Spinal cord (tissue), 10 donors: ENCODE measurements at places on chromosomes 4 and X. TPM values are rescaled to one million over a fixed set of nuclear protein-coding genes. Genes with fewer than 3 reads are reported as not detected.
A peak's percentile ranks its signal among the peaks of the same experiment; 100 is the strongest.

TMSB15C gene
- total RNA-seq = 12.8 TPM

EPGN gene
- 14.2 TPM for total RNA-seq

ATP6AP1 gene
- total RNA-seq = 62.8 TPM

UXT gene
- total RNA-seq = 55.4 TPM

EGFL6 gene
- total RNA-seq = 21.9 TPM

DNA sequence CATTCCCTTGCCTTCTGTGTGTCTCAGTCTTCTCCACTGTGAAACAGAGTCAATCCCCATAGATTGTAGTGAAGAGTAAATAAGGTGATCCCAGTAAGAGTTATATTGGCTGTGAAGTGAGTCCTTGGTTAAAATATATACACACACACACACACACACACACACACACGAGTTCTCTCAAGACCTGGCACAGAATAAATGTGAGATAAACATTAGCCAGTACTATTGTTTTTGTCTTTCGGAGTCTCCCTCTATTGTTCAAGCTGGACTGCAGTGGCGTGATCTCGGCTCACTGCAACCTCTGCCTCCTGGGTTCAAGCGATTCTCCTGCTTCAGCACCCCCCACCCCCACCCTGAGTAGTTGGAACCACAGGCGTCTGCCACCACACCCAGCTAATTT lies 44.8 kb upstream of the FAM156A start:
- H3K27me3 ChIP-seq = peaks cover 15% of the 10 kb centered on the region
- H3K27ac ChIP-seq = no peak overlapping the region
- peaks cover 26% of the 10 kb centered on the region for H3K4me1 ChIP-seq
- no peak for DNase-seq

DNA sequence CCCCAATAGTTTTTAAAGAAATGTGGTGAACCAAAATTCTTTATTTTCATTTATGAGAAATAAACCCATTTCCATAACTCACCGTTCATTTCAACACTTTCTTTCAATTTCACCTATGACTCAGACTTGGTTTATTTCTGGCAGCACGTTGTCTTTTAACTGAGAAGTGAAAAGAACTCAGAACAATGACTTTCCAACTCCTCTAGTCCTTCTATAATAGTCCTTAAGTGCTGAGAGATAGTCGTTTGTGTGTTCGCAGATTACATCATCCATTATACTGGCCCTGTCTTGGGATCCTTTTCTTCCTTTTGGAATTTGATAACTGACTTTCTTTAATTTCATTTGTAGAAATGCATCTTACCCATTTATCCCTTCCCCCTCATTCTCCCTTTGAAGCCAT lies 113.6 kb downstream of the GLUD2 start:
- DNase-seq = no peak
- H3K27ac ChIP-seq = no peak overlapping the region
- no peak overlapping the region for H3K4me3 ChIP-seq
- no peaks in the 10 kb centered on the region for H3K27me3 ChIP-seq
- no peaks in the 10 kb centered on the region for H3K36me3 ChIP-seq

DNA sequence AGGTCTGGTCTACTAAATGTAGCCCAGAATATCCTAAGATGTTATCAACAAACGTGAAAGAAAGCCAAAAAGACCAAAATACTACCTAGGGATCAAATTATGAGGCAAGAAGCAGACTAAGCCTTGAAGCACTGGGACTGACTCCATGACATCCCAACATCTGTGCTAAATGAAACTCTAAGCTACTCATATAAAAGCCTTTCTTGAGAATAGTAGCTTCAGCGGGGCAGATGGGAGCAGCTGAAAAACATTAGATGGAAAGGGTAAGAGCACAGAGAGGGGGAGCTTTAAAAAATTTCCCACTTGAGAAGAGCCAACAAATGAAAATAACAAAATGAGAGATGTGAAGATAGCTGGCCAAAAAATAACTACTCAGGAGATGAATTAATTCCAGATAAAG lies 81.7 kb downstream of the MAD2L1 start:
- no peaks in the 10 kb centered on the region for H3K27me3 ChIP-seq
- no peak overlapping the region for H3K4me3 ChIP-seq
- DNase-seq = no peak
- no peak overlapping the region for H3K27ac ChIP-seq
- H3K36me3 ChIP-seq = no peaks in the 10 kb centered on the region
- no peaks in the 10 kb centered on the region for H3K4me1 ChIP-seq

GRCh38 chr4:110454441-110454840 lies 21.5 kb upstream of the ENPEP start:
- H3K4me1 ChIP-seq = no peaks in the 10 kb centered on the region
- H3K36me3 ChIP-seq = no peaks in the 10 kb centered on the region
- no peak overlapping the region for H3K4me3 ChIP-seq
- H3K27ac ChIP-seq = no peak overlapping the region
- no peaks in the 10 kb centered on the region for H3K27me3 ChIP-seq

GRCh38 chr4:150033081-150033480 lies 45.2 kb upstream of the DCLK2 start:
- no peak overlapping the region for H3K4me3 ChIP-seq
- no peaks in the 10 kb centered on the region for H3K36me3 ChIP-seq
- no peaks in the 10 kb centered on the region for H3K27me3 ChIP-seq

DNA sequence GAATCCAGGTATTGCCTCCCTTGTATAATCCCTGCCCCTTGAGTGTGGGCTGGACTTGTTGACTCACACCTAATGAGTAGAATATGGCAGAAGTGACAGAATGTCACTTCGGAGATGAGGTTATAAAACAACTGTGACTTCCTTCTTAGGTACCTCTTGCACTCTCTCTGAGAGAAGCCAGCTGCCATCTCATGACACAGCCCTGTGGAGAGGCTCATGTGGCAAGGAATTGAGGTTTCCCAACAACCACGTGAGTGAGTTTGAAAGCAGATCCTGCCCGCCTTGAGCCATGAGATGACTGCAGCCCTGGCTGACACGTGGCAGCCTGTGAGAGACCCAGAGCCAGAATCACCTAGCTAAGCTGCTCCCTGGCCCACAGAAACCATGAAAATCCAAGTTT lies 13.5 kb downstream of the ASB11 start:
- peaks cover 2% of the 10 kb centered on the region for H3K27me3 ChIP-seq
- no peaks in the 10 kb centered on the region for H3K36me3 ChIP-seq
- no peak for DNase-seq

- no peaks in the 10 kb centered on the region for H3K36me3 ChIP-seq
- no peak overlapping the region for H3K4me3 ChIP-seq
- no peaks in the 10 kb centered on the region for H3K4me1 ChIP-seq
Observed at GRCh38 chr4:94346541-94346940, 3.9 kb upstream of the HPGDS start.

DNA sequence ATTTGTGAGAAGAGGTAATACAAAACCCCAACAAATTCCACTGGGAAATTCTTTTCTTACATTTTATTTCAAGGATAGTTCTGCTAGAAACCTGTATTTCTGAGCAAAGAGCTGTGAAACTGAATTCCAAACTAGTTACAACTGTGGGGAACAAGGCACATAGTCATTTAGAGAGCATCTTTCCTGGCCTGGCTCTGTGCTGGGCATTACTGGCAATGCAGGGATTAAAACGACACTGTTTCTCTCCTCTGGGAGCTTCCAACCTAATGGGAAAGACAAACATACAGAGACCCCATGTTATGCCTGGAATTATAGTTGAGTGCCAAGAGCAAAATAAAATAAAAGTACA lies 36.5 kb downstream of the SUPT20HL1 start:
- peaks cover 29% of the 10 kb centered on the region for H3K27me3 ChIP-seq
- no peak overlapping the region for H3K27ac ChIP-seq
- no peaks in the 10 kb centered on the region for H3K36me3 ChIP-seq
- no peak for DNase-seq

GRCh38 chrX:130030826-130031225 lies 48.4 kb downstream of the BCORL1 start:
- peak; percentile 41 for DNase-seq
- H3K4me1 ChIP-seq = peaks cover 14% of the 10 kb centered on the region
- H3K27ac ChIP-seq = no peak overlapping the region
- H3K36me3 ChIP-seq = peaks cover 22% of the 10 kb centered on the region

DNA sequence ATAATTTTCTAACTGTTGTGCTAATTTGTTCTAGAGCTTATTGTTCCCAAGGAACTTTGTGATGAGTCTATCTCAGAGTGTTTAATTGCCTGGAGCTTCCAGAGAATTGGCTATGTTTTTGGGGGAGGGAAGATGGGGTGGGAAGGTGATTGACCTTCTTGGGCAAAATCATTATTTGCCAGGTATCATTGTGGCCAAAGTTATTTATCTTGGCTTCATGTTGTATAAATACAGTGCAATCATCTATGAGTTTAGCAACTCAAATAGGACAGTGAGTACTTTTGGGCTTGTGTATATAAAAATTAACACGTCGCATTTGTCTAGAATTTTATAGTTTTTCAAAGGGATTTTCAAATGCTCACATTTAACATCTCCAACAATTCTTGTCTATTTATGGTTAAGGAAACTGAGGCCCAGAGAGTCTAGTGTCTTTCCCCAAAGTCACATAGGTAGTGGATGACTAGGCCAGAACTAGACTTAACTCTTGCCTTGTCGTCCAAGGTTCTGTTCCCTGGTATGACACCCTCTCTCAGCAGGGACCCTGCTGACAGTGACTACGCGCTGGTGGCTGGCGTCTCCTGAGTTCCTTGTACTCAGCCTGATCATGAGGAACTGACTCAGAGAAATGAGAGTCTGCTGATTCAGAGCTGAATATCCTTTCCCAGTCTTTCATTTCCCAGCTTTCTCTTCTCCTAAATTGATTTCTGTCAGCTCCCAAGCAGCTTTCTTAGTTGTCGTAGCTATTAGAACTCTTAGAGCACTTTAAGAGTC lies 27.7 kb downstream of the FNIP2 start:
- DNase-seq = no peak
- H3K4me1 ChIP-seq = no peaks in the 10 kb centered on the region
- no peaks in the 10 kb centered on the region for H3K27me3 ChIP-seq
- H3K36me3 ChIP-seq = no peaks in the 10 kb centered on the region
- no peak overlapping the region for H3K4me3 ChIP-seq
- H3K27ac ChIP-seq = no peak overlapping the region

GRCh38 chr4:63788271-63788670 lies 621.0 kb downstream of the TECRL start:
- no peaks in the 10 kb centered on the region for H3K36me3 ChIP-seq
- no peak overlapping the region for H3K4me3 ChIP-seq
- H3K27ac ChIP-seq = no peak overlapping the region
- DNase-seq = no peak
- no peaks in the 10 kb centered on the region for H3K27me3 ChIP-seq
- H3K4me1 ChIP-seq = no peaks in the 10 kb centered on the region

GRCh38 chrX:44025555-44025954 lies 52.4 kb upstream of the NDP start:
- no peak overlapping the region for H3K4me3 ChIP-seq
- no peaks in the 10 kb centered on the region for H3K36me3 ChIP-seq
- H3K4me1 ChIP-seq = no peaks in the 10 kb centered on the region
- H3K27ac ChIP-seq = no peak overlapping the region

- H3K27me3 ChIP-seq = no peaks in the 10 kb centered on the region
- no peaks in the 10 kb centered on the region for H3K4me1 ChIP-seq
- DNase-seq = no peak
Observed at GRCh38 chr4:69830560-69831269, 29.2 kb downstream of the SULT1E1 start.

DNA sequence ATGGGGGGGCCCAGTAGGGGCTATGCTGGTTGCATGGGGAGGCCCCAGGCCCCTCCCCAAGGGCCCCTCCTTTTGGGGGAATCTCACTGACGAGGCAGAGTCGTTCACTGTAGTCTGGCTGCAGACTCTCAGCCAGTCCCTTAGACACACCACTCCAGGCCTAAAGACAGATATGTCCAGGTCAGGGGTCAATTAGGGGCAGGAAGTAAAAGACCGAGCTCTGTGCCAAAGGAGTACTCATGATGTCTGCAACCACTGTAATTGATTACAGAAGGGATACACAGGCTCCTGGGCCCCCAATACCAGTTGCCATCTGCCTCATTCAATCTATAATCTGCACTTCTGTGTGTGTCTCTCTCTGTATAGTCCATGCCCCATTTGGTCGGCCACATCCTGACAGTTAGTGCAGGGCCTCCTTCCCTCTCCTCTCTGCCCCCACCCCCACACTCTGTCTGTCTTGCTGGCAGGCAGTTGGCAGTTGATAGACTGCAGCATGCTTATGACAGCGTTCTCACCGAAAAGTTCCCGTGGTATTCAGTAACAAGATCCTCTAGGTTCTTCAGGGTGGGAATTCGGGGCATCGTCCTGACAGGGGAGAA lies 1.3 kb upstream of the CXorf65 start:
- no peaks in the 10 kb centered on the region for H3K36me3 ChIP-seq
- no peak overlapping the region for H3K4me3 ChIP-seq
- no peak overlapping the region for H3K27ac ChIP-seq
- H3K4me1 ChIP-seq = peaks cover 9% of the 10 kb centered on the region

DNA sequence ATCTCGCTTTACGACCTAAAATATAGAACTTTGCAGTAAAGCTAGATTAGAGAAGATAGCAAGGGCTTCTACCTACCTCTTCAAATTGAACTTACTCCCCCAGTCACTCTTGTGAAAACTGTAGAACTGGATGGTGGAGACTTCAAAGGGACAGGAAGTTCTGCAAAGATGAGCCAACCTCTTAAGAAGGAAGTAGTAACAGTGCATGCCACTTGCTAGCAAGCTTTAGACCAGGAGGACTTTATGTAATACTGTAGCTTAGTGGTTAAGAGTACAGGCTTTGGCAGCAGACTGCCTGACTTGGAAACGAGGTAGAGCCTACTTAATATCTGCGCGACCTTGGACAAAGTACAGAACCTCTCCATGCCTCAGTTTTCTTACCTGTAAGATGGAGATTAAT lies 27.5 kb upstream of the VBP1 start:
- no peak overlapping the region for H3K4me3 ChIP-seq
- no peaks in the 10 kb centered on the region for H3K36me3 ChIP-seq
- no peaks in the 10 kb centered on the region for H3K27me3 ChIP-seq
- H3K27ac ChIP-seq = no peak overlapping the region

GRCh38 chrX:11770320-11770719 lies 12.3 kb downstream of the MSL3 start:
- H3K36me3 ChIP-seq = peaks cover 12% of the 10 kb centered on the region
- H3K27me3 ChIP-seq = peaks cover 3% of the 10 kb centered on the region
- H3K4me3 ChIP-seq = no peak overlapping the region
- no peak overlapping the region for H3K27ac ChIP-seq
- no peaks in the 10 kb centered on the region for H3K4me1 ChIP-seq

DNA sequence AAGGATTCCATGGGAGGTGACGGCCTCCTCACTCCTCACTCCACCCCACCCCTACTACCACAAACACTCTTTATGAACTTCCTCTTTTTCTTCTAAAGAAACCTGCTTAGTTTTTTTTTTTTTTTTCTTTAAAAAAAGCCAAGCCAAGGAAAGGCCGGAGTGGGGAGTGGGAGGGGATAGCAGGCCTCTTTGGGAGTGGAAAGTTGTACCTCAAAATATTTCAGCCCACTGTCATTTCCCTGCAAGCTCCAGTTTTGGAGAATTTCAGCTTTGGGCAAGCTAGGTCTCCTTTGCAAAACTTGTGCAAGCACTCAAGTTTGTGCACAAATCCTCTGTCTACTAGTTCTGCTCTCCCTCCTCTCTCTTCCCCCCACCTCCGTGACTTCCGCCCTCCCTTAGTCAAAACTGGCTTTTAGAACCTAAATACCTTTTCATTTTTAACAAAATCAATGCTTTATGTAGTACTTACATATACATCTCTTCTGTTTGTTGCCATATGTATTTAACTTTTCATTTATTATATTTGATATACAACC lies 512 bp upstream of the ANTXR2 start:
- peaks cover 19% of the 10 kb centered on the region for H3K4me1 ChIP-seq
- H3K36me3 ChIP-seq = peaks cover under 1% of the 10 kb centered on the region
- H3K27me3 ChIP-seq = no peaks in the 10 kb centered on the region
- peak overlapping the region; percentile 84 for H3K4me3 ChIP-seq
- DNase-seq = no peak
